ENCODE measurements at places on chromosomes 4 and X. TPM values are rescaled to one million over a fixed set of nuclear protein-coding genes. Genes with fewer than 3 reads are reported as not detected.

GALNTL6 gene
- total RNA-seq = not detected

DNA sequence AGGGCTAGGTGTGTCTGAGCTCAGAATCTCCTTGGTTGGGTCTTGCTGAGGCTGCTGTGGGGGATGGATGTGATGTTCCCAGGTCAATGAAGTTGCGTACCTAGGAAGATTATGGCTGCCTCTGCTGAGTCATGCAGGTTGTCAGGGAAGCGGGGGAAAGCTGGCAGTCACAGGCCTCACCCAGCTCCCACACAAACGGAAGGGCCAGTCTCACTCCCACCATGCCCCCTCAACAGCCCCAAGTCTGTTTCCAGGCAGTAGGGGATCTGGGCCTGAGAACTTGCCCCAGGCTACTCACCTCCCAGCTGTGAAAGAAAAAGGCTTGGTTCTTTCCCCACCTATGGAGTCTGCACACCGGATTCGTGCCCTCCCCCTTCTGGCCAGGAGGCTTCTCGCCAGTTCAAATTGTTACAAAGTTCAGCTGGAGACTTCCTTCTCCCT lies 72.9 kb downstream of the WDR44 start:
- no peak for DNase-seq

GDPD2 gene
- not detected for total RNA-seq

- no peak for DNase-seq
Measured at GRCh38 chr4:144739511-144740033, 93.6 kb downstream of the HHIP start.

STARD8 gene
- total RNA-seq = 5.4 TPM
